T-helper 2 cell (primary cell): ENCODE measurements at places on chromosomes 11 and 22.

- DNase-seq = no peak
Measured at GRCh38 chr11:22728600-22729389, 62.4 kb downstream of the GAS2 start.

DNA sequence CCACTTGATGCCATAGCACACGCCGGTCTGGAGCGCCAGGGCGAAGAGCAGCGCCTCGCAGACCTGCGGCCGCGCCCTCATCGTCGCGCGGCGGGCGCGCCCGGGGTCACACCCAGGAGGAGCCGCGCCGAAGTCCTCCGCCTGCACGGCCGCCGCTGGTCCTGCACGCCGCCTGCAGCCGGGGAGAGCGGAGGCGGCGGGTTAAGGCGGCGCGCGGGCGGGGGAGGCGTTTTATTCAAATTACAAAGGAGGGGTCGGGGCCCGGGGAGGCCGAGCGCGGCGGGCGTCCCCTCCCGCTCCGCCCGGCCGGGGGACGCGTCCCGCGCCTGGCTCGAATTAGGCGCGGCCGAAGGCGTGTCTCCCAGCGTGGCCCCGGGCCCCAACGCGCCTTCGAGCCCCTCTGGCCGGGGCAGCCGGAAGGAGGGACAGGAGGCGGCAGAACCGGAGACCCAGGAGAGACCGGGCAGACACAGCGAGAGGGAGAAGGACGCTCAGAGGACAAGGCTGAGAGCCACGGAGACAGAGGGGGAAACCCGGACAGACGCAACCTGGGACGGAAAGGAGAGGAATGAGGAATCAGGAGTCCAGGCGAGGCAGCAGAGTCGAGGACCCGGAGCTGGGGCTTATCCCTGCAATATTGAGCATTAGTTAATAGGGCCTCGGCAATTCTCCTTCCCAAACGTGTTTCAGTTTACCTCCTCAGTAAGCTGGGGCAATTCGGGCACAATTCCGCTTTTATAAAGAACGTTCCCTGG is at the start of gene WNT11:
TSS of gene WNT11 (minus strand) at position 176 of the 755 bp plus-strand sequence. CDS start at position 81, 95 bp downstream.
- DNase-seq = no peak

- no peak for DNase-seq
Measured at GRCh38 chr11:14218728-14219127, 140.3 kb downstream of the RRAS2 start.

GRCh38 chr11:120608760-120609211 is 97.2 kb downstream of the GRIK4 start:
- DNase-seq = no peak

DNA sequence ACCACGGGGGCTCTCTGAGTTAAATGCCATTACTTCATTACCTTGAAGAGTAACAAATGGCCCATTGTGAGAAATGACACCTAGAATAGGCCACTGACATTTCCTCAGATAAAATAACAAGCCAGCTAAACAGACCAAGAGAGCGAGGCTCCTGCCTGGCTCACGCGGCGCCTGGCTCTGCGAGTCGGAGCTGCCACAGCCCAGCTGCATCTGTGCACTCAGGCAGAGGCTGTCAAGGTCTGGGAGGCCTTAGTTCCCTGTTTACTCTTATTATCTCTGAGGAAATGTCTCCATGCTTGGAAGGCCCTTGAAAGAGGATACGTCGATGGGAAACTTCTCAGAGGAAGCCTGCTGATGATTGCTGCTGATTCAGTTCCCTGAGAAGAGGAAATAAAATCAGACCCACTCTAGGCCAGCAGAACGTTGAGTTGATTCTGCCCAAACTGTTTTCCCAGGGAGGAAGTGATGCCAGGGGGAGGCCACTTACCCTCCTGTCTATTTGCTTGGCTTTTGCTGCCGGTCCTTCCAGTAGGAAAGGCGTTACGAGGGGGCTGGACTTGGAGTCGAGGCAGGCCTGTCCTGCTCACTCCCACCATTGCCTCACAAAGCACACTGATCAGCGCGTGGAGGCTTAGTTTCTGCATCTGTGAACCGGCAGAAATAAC is 208.8 kb downstream of the TBC1D22A start:
- DNase-seq = no peak

GRCh38 chr22:41334951-41335635 is 33.8 kb downstream of the ZC3H7B start:
- DNase-seq = no peak

DNA sequence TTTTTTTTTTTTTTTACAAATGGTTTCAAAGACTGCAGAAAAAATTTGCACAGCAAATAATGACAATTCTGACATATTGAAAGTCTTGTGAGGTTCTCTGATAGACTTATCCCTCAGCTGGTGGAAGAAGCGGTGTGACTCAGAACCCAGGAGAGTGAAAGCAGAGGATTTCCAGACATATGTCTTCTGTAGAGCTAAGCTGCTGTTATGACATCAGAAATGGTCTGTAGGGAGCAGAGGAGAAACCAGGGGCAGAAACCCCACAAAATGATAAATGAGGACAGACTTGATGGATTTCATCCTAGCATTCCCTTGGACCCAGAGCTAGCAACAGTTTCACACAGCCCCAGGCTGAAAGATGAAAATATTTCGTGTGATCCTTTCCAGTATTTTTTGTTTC is 582.6 kb downstream of the METTL15 start:
- no peak for DNase-seq
